GM10248 (cell line): ENCODE measurements at places on chromosomes 4 and X.

DNA sequence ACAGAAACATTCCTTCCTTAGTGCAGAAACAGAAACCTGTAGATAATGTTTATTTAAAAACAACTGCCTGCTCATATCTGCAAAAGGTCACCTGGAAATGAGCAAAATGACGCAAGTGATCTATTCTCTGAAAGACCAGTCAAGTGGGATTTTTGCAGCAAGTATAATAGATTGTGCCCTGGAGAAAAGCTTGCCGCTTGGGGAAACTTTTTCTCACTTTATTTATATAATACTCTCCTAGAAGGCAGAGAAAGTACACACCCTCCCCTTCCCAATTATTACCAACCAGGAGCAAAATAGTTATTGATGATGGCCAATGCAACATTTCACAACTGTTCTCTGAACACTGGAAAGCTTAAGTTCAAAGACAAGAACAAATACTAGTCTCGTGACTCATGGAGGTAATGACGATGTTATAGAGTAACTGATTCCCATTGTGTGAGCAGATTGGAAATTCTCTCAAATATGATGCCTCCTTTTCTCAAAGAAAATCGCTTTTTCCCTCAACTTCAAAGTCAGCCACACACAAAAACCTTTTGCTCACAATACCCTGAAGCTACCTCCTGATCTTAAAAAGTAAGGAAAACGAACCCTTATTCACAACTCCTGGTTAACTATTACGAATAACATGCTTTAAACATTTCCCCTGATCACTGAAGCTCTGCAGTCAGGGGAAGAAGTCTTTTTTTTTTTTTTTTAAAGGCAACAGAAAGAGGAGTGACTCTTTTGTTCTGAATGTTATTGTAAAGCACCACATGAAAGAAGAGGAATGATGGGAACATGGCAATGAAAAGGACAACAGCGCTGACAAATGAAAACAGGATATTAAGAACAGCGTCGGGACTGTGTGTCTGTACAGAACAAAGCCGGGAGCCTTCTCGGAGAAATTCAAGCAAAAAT is 41.0 kb downstream of the MID1 start:
- no peak for DNase-seq

DNA sequence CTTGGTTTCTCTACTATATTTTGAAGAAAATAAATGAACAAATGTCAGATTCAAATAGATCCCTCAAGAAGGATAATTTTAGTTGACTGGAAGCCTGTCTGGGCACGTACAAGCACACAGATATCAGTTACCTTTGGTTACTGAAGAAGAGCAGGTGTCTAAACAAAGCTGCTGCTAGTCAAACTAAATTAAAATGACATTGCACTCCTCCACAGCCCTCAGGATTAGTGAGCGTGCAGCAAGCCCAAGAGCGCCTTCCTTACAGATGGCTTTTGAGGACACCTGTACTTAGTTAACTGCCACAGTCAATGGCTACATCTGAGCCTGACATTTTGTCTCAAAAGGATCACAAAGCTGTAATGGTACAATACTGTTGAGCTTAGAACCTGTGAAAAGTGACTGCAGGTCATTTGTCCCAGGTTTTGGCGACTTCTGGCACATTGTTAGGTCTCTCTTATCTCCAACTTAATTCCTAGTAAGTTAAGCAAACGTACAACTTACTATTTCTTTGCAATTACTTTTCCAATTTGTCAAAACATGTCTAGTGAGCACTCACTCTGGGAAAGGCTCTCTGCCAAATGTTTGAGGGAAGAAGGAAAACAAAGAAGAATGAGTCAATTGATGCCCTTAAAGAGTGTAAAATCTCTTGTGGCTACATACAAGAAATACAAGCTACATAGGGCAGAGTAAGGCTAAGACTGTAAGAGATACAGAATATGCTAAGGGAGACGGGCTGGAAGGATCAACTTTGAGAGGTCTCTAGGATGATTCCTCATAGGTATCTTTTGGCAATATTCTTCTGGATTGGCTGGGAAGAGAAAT is 25.6 kb upstream of the DAPP1 start:
- no peak for DNase-seq

DNA sequence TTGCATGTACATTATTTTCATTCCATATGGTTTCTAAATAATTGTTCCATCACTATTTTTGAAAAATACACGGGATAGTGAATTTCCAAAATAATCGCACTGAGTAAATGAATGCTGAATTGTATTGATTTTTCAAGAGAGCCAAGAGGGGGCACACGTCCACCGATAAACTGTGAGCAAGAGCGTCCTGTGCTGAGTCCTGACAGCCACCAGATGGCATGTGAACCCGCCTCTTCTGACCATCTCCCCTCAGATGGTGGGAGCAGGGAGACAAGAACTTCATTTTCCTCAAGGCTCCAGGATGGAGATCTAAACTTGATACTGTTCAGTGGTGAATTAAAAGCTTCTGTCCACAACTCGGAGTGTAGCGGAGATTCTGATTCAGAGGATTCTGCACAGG is 30.6 kb upstream of the IL9R start:
- peak; percentile 19 for DNase-seq

DNA sequence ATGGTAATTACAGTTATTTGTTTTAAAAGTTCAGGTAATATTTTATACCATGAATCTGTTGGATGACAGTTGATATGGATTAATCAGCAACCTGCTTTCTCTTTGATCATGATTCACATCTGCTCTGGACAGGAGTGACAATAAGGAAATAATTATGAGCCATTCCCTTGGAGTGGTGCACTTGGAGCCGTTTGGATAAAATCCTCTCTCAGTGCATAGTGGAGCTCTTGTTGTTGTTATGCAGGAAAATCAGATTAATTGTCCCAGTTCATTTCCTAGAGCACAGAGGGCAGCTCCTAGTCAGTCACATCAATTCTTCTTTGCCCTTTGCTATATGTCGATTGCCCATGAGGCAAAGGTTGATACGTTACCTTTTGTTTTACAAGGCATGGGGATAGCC is 668.3 kb upstream of the NR3C2 start:
- DNase-seq, result no peak

DNA sequence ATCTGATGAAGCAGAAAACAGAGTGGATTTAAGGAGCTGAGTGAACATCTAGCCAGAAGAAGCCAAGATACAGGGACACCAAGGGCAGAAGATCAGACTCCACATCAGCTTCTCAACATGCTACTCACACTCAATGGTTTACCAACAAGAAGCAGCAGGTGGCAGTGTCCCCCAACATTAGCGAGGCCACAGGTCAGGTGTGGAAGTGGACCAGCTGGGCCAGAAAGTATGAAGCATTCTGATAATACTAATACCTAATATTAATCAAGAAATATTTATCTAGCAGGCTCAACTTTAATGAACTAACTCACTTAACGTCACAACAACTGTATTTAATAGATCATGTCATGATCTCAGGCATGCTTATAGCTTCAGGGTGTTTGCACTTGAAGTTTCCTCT is 73.4 kb upstream of the TTC29 start:
- peak; percentile 29 for DNase-seq

DNA sequence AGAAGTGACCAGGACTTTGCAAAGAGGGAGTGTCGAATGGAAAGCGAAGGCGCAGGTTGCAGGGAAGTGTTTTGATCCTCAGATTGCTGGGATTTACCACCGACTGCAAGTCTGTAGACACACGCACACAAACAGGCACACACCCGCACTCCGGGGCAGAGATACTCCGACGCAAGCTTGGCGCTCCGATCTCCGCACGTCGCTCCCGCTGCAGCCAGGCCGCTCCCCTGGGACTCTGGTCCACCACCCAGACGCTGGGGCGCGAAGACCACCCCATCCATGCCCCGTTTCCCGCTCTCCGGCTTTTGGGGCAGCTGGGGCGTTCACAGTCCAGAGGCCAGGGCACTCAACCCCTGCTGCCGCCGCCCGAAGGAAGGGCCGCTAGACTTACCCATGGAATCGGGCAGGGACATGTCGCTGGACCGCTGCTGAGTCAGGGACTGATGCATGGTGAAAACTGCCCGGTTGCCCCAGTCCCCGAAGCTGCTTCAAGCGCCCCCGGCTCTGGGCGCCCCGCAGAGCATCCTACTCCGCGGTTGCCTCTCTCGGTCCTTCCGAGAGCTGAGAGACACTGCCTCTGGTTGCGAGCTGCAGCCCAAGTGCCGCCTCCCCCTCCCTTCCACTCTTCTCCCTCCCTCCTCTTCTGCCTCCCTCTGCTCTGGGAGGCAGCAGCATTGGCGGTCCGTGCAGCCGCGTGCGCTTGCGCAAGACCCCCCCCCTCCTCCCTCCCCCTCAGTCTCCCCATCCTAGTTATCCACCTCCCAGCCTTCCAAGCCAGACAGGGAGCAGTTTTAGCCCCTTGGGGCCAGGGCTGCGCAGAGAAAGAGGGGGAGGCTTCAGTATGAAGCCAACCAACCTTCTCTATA is at the start of gene TMEM255A:
TMEM255A (minus strand) TSS at position 601 of the 866 bp plus-strand sequence; CDS start at position 449, 152 bp downstream.
- DNase-seq, result no peak

GRCh38 chrX:149759824-149760223 is 14.0 kb upstream of the HSFX1 start:
- DNase-seq, result no peak

- no peak for DNase-seq
These were observed 37.5 kb downstream of the CBR4 start for GRCh38 chr4:168972596-168972995.

GRCh38 chr4:107913283-107913899 is 18.0 kb upstream of the CYP2U1 start:
- DNase-seq, result peak; percentile 25

- DNase-seq, result no peak
These were observed 6.7 kb downstream of the MAGEE1 start for GRCh38 chrX:76434103-76434741.

- DNase-seq, result no peak
These were observed 155.4 kb upstream of the FAM9B start for GRCh38 chrX:9189286-9189685.

- no peak for DNase-seq
These were observed 316.3 kb downstream of the CAMK2D start for GRCh38 chr4:113445286-113445685.

GRCh38 chr4:185205697-185206342 is 2.0 kb upstream of the CFAP97 start:
- DNase-seq, result no peak

- no peak for DNase-seq
These were observed 62.4 kb upstream of the NDP start for GRCh38 chrX:44035571-44035970.

GRCh38 chr4:131054489-131055019 is 1958.6 kb downstream of the C4orf33 start:
- no peak for DNase-seq

DNA sequence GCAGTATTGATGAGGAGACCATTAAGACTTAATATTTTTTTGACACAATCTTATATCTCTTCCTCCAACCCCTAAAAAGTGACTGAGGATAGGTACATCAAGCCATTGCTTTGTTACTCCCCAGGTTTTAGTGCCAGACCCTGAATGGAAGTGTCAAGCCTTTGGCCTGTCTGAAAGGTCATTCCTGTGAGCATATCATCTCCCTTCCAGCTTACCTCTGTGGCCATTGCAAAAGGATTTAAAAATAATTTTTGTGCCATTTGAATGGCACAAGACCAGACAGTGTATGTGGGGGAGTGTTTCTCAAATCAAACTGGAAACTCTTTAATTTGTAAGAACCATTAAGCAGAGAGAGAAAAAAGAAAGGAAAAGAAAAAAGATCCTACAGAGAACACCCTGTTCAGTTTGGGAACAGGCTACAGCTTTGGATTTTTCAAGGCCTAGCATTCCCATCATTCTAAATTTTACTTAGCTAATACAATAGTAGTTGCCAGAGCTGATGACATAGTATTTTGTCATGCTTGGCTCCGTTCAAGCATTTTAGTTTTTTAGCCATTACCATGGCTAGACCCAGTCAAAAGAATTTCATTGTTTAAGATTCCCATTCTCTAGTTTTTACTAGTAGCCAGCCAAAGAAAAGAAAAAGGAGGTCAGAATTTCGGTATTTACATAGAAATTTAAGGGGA is 49.6 kb downstream of the HPF1 start:
- DNase-seq, result no peak

- DNase-seq, result no peak
These were observed 11.1 kb upstream of the SEPSECS start for GRCh38 chr4:25171201-25171865.

DNA sequence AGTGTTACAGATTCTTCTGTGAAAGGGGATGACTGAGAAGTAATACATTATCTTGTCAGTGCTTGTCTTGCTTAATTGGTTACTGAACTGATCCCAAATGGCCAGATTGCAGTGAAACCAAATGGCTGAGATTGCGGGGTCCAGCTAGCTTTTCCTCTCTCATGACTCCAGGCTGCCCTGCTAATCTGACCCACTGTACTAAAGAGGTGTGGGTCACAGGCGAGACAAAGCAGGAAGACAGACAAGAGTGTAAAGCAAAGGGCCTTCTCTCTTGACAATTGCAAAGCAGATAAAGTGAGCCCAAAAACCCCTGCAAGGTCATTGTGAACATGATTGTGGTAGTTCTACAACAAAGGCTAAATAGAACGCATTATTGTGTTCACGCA is 2.1 kb downstream of the TMEM150C start:
- no peak for DNase-seq

DNA sequence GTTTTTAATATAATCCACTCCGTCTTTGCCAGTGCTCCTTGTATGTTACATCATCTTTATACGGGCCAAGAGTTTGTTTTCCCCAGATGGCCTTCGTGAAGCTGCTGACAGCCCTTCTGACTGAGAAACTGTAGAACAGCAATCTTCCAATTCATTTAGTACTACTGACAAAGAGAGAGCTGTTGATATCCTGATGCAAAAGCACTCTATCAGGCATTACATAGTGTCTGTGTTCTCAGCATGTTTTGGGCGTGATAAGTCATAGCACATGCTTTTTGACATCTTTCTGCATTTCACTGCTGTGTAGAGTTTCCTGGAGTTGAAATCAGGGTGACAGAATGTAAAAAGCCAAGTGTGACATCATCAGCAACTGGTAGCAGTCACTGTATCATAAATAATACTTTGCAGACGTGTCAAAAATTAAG is 746.3 kb upstream of the FAM241A start:
- DNase-seq, result no peak

DNA sequence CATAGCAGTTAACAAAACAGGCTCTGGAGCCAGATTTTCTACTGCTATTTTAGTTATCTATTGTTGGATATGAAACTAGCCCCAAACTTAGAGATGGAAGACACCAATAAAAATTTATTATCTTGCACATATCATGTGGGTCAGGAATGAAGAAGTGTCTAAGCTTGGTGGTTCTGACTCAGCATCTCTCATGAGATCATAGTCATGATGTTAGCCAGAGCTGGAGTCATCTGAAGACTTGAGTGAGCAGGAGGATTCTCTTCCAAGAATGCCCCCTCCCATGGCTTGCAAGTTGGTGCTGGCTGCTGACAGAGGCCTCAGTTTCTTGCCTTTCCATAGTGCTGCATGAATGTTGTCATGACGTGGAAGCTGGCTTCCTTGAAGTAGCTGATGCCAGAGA is 68.2 kb upstream of the TAPT1 start:
- DNase-seq, result no peak

GRCh38 chr4:38516190-38516589 is 147.8 kb upstream of the KLF3 start:
- no peak for DNase-seq

GRCh38 chr4:22407361-22407760 is 108.5 kb downstream of the ADGRA3 start:
- DNase-seq, result no peak

GRCh38 chr4:73258686-73259570 is at the start of gene ANKRD17:
TSS of gene ANKRD17 (minus strand) at chr4:73258798. CDS start at chr4:73258668, 130 bp downstream.
- DNase-seq, result peak; percentile 88

GRCh38 chrX:1002611-1003010 is 209.8 kb downstream of the CRLF2 start:
- DNase-seq, result no peak
